ENCODE measurements at places on chromosomes 11 and 22. TPM values are rescaled to one million over a fixed set of nuclear protein-coding genes. Genes with fewer than 3 reads are reported as not detected.

DNA sequence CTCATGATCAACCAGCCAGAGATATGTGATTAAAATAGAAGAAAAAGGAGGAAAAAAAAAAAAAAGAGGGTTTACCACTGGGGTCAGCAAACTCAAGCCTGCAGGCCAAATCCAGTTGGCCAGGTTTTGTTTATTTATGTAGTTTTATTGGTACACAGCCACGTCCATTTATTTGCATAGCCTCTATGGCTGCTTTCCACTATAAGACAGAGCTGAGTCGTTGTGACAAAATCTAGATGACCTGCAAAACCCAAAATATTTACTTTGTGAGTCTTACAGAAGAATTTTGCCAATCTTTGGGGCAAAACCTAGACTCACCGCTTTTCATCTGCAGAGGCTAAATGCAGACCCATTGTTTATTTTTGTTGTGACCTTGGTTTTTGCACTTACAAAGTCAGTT, 87.1 kb downstream of the TENM4 start:
- DNase-seq = peak; percentile 12

GRCh38 chr11:65633390-65634108, 4.4 kb upstream of the SIPA1 start:
- no peak for DNase-seq

The LRRC56 gene
- total RNA-seq = 1.3 TPM

DNA sequence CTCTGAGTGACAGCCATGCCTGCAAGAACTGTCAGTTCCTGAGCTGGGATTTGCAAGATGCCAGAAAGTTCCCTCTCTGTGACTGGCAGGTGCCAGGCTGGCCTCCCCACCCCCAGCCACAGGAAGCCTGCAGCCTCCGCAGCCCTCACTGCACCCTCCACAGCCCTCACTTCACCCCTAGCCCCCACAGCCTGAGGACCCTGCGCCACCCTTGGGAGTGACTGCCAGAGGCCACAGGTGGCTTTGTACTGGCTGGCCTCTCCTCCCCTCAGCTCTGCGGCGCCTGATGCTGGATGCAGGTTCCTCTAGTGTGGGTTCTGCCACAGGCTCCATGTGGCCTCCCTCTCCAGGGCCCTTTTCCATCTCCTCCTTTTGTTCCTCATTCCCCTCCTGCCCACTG, 28.7 kb downstream of the MPPED1 start:
- DNase-seq = no peak

- DNase-seq = no peak
Observed at GRCh38 chr22:25764270-25765015, 22.5 kb downstream of the MYO18B start.

- DNase-seq = peak; percentile 83
Observed at GRCh38 chr11:45964911-45965389, 42.5 kb downstream of the LARGE2 start.

DNA sequence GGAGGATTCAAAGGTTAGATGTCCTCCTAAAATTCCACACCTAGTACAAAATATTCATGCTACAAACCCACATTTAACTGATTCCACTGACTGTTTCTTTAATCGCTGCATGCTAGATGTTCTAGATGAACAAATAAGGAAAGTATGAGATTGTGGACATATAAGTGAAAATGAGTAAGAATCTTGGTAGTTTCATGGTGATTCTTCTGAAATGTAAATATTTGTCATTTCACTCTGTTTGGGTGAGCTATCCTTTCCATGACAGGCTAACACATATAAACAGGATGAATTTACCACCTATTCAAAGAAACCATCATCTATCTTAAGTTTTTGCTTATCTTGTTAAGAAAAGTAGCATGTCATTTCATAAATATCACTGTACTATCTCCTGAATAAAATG, 14.8 kb downstream of the OR5B3 start:
- DNase-seq = peak; percentile 23

- DNase-seq = peak; percentile 24
Observed at GRCh38 chr11:72696866-72697700, 22.9 kb upstream of the PDE2A start.

GRCh38 chr11:65444314-65445051, 21.9 kb downstream of the NEAT1 start:
- no peak for DNase-seq

The LYVE1 gene
- total RNA-seq = 0.17 TPM

The MAPK8IP2 gene
- total RNA-seq = 0.26 TPM

GRCh38 chr11:33064866-33065265, 25.5 kb downstream of the TCP11L1 start:
- no peak for DNase-seq

DNA sequence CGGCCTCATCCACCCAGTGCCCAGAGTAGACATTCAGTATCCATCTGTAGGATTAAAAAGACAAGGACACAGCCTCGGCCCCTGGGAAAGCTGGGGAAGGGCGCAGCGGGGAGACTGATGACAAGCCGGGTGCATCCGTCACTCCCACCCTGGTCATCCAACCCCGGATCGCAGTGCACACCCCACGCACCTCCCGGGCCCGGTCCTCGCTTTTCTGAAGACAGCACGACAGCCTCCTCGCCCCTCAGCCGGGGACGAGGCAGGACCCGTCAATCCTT, 1.1 kb downstream of the FCHSD2 start:
- no peak for DNase-seq

The SMC1B gene
- not detected for total RNA-seq

The FGF4 gene
- not detected for total RNA-seq

The CBLIF gene
- not detected for total RNA-seq

GRCh38 chr11:90737444-90738050, 514.7 kb upstream of the CHORDC1 start:
- peak; percentile 60 for DNase-seq

The TEX12 gene
- total RNA-seq = 0.17 TPM

DNA sequence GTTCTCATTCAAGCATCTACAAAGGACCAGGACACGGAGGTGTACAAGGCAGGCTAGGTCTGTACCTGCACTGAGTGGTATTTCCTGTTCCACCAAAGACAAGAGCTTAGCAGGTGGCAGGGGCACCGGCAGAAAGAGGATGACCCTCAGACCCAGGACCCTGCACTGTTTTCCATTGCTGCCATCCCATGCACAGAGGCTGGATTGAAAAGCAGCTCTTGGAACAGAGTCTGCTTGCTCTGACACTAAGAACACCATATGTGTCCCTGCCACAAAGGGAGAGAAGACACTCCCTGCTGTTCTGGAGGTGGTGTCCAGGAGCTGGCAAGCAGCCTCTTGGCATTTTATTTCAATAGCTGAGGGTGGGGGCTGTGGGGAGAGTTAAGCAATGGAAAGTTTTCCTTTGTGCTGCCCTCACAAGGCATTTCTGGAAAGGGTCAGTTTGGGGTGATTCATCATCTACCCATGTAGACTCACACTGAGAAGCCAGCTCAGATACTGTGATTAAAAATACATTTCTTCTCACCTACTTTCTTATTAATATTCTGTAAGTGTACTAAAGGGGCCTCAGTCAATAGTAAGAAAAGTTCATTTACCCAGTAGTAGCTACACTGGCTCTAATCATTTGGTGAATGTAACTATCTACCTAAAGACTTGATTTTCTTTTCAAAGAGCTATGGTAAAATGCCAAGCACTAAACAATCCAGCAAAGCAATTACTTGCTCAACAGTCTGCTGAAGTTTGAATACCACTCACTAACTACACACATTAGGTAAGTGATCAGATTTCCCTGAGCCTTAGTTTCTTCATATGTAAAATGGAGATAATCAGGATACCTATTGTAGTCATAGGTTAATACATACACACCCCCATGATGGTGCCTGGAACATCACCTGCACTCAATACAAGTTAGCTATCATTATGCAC, 55.2 kb downstream of the SLC1A2 start:
- peak; percentile 94 for DNase-seq

- no peak for DNase-seq
Observed at GRCh38 chr22:45196926-45197605, 33.3 kb downstream of the NUP50 start.

The CASP5 gene
- total RNA-seq = 0.26 TPM

- DNase-seq = peak; percentile 58
Observed at GRCh38 chr11:108498046-108498815, at the start of gene POGLUT3. Gene POGLUT3 (minus strand): TSS chr11:108498384. CDS start chr11:108498366, 18 bp downstream.

DNA sequence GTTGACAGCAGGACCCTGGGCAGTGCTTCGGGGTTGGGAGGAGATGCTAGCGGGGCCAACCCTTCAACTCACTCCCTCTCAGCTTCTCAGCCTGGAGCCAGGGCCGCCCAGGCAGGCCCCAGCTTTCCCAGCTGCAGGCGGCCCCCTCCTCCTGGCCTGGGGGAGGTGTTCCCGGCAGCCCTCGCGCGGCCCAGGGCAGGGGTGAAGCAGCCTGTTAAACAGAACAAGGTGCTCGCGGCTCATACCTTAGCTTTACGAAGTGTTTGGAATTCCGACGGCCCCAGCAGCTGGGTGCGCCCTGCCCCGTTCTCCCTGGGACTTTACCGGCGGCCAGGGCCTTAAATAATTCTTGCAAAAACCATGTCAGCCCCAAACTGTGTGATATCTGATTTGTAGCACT, 17.2 kb downstream of the MRPL23 start:
- no peak for DNase-seq

DNA sequence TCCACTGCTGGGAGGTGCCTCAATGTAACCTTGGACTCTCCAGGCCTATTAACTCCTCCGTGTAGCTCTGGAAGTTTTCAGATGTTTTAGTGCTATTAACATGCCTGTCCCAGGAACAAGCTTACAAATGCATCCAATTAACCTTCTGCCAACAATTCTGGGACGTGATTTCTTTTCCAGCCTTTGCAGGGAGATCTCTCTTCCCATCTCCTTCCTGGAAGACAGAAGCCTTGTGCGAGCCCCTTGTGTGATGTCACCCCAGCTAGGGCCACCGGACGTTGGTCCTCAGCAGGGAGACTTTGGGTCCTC, 47.7 kb upstream of the SYT7 start:
- DNase-seq = no peak

- DNase-seq = peak; percentile 20
Observed at GRCh38 chr11:93024369-93024768, 54.9 kb downstream of the MTNR1B start.

The CHRNA10 gene
- 0.50 TPM for total RNA-seq

The P2RY2 gene
- under 0.01 TPM for total RNA-seq

The ACTN3 gene
- not detected for total RNA-seq
